ENCODE measurements at places on chromosomes 5 and 9. TPM values are rescaled to one million over a fixed set of nuclear protein-coding genes. Genes with fewer than 3 reads are reported as not detected.
A peak's percentile ranks its signal among the peaks of the same experiment; 100 is the strongest.

Gene GHR
- not detected for total RNA-seq

Gene HAND1
- total RNA-seq, result 0.47 TPM

DNA sequence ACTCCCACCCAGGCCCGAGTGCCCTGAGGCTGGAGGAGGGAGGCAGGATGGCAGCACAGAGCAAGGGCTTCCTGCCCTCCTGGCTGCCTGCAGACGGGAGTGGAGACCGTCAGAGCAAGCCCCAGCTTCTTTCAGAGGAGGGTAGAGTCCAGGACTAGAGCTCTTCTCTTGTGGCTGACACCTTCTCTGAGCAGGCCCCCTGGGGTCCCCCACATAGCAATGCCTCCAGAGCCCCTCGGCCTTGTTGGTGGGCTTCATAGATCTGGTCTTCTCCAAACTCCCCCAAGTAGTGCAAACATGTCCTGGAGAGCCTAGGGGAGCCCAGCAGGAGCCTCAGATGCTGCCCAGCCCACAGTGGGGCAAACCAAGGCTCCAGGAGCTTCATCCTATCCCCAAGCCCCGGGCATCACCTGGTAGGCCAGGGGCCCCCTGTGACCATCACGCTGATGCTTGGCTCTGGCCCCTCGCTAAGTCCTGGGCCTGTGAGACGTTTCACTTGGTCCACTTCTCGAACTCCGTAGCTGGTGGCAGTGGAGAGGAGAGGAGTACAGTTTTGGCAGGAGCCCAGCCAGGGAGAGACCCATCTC is 2.0 kb downstream of the MZB1 start:
- peaks cover 17% of the 10 kb centered on the region for H3K27me3 ChIP-seq
- no peaks in the 10 kb centered on the region for H3K36me3 ChIP-seq
- H3K4me3 ChIP-seq, result no peak overlapping the region
- H3K27ac ChIP-seq, result no peak overlapping the region
- no peak for DNase-seq
- peaks cover 3% of the 10 kb centered on the region for H3K4me1 ChIP-seq

Gene SPIN1
- 88.2 TPM for total RNA-seq

GRCh38 chr9:134863941-134864820 is 16.4 kb upstream of the FCN2 start:
- H3K4me1 ChIP-seq, result peaks cover 4% of the 10 kb centered on the region
- DNase-seq, result no peak
- H3K36me3 ChIP-seq, result peaks cover 4% of the 10 kb centered on the region
- H3K27ac ChIP-seq, result peak overlapping the region; percentile 38
- no peak overlapping the region for H3K4me3 ChIP-seq

DNA sequence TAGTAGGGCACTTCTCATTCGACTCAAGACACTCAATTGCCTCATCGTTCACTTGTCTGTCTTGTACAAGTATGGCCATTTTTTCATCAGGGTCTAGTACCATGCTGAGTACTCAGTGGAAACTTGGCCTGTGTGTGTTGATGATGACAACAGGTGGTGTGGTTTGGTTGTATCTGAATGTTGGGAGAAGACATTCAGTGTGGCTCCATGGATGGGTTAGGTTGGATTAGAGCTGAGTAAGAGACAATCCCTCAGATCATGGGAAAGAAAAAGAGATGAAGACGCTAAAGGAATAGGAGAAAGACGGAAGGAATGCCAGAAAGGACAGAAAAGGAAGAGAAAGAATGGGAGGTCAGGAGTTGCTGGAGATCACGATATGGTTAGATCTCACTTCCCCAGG is 17.0 kb downstream of the PCDH1 start:
- peaks cover 7% of the 10 kb centered on the region for H3K27me3 ChIP-seq
- H3K27ac ChIP-seq, result no peak overlapping the region
- no peak for DNase-seq
- peaks cover 13% of the 10 kb centered on the region for H3K4me1 ChIP-seq

- no peaks in the 10 kb centered on the region for H3K36me3 ChIP-seq
- H3K4me1 ChIP-seq, result no peaks in the 10 kb centered on the region
- no peak for DNase-seq
- no peak overlapping the region for H3K27ac ChIP-seq
- peaks cover 4% of the 10 kb centered on the region for H3K27me3 ChIP-seq
These were observed 17.3 kb upstream of the ANKRD18B start for GRCh38 chr9:33506626-33507370.

Gene SLU7
- 44.7 TPM for total RNA-seq

GRCh38 chr9:22040760-22041159 is 31.7 kb upstream of the CDKN2B start:
- no peak overlapping the region for H3K27ac ChIP-seq
- no peaks in the 10 kb centered on the region for H3K4me1 ChIP-seq
- no peak for DNase-seq
- H3K36me3 ChIP-seq, result no peaks in the 10 kb centered on the region
- H3K4me3 ChIP-seq, result no peak overlapping the region

Gene BTNL8
- total RNA-seq, result not detected

Gene AK8
- total RNA-seq, result 0.44 TPM

DNA sequence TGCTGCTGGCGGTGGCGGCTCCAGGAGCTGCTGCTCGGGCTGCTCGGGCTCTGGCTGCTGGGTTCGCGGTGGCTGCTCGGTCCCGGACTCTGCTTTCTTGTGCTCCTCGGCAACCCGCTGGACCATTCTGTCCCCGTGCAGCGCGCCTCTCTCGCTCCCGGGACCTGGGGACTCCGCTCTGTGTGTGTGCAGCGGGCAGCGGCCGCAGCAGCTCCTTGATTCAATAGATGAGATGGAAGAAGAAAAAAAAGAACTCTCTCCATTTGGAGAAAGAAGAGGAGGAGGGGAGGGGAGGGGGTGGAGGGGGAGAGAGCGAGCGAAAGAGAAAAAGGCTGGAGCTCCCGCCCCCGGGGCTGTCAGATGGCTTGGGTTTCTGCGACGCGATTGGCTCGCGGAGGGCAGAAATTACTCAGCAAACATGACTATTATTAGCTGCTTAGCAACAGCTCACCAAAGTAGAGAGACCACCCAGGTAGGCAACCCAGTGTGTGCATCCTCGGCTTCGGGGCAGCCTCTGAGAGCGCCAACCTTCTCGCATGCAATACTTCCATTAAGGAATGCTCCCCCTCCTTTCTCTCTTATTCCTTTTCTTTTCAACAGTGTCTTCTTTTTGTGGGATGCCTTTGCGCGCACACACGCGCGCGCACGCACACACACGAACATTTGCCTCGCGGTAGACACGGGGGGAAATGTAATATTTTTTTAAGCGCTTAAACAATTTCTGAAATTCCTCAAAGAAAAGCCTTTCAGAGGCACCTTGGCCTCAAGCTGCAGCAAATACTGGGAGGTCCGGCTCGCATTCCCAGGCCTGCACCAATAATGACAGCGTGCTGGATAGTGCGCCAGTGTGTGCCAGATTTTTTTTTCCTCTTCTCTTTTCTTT is 7.6 kb downstream of the PTCH1 start:
- H3K4me3 ChIP-seq, result peak overlapping the region; percentile 97
- peak overlapping the region; percentile 98 for H3K27ac ChIP-seq

- no peaks in the 10 kb centered on the region for H3K27me3 ChIP-seq
- no peak overlapping the region for H3K27ac ChIP-seq
- no peak for DNase-seq
- H3K36me3 ChIP-seq, result no peaks in the 10 kb centered on the region
These were observed 209.3 kb upstream of the PPP1R2B start for GRCh38 chr5:156640691-156641241.

Gene OR13C8
- total RNA-seq, result not detected

Gene ANAPC2
- total RNA-seq, result 72.9 TPM

DNA sequence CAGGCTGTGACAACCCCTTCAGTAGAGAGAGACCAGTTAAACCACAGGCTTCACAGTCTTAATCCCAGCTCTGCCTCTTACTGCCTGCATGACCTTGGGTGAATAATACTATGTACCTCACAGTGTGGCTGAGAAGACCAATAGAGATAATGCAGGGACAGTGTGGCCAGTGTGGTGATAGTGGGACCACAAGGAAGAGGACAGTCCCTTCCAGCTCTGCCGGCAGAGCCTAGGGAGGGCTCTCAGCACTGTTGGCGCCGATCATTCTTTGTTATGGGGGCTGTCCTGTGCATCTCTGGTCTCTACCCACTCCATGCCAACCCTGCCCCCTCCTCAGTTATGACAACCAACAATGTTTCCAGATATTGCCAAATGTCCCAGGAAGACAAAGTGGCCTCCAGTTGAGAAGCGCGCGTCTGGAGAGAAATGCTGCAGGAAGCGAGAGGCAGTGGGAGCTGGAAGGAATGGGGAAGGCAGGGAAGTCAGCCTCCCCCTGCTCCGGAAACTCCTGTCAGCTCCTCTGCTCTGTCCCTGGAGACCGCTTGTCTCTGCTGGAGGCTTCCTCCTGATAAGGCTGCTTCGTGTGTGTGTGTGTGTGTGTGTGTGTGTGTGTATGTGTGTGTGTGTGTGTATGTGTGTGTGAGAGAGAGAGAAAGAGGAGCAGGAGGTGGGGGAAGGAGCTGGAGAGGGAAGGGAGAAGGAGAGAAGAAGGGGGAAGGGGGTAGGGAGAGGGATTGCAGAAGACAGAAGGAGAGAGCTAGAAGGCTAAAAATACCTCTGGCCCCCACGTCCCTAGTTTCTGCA is 31.8 kb upstream of the FABP6 start:
- peaks cover 22% of the 10 kb centered on the region for H3K27me3 ChIP-seq
- peak overlapping the region; percentile 74 for H3K4me3 ChIP-seq
- no peaks in the 10 kb centered on the region for H3K36me3 ChIP-seq
- H3K4me1 ChIP-seq, result peaks cover 37% of the 10 kb centered on the region
- peak; percentile 70 for DNase-seq

- no peak overlapping the region for H3K4me3 ChIP-seq
These were observed 28.3 kb downstream of the IARS1 start for GRCh38 chr9:92265154-92265553.

Measured in glutamatergic neuron (in vitro differentiated cells).